ENCODE measurements at places on chromosomes 5 and 9.

- DNase-seq, result no peak
Observed at GRCh38 chr5:33272288-33272687, 168.5 kb upstream of the TARS1 start.

GRCh38 chr5:36685631-36686288 is 79.4 kb downstream of the SLC1A3 start:
- DNase-seq, result no peak

GRCh38 chr9:89274838-89275237 is 36.2 kb upstream of the CKS2 start:
- no peak for DNase-seq

GRCh38 chr5:169303119-169303515 is 2.2 kb upstream of the SLIT3 start:
- DNase-seq, result no peak

GRCh38 chr5:9562141-9562540 is 16.3 kb upstream of the SEMA5A start:
- DNase-seq, result no peak

DNA sequence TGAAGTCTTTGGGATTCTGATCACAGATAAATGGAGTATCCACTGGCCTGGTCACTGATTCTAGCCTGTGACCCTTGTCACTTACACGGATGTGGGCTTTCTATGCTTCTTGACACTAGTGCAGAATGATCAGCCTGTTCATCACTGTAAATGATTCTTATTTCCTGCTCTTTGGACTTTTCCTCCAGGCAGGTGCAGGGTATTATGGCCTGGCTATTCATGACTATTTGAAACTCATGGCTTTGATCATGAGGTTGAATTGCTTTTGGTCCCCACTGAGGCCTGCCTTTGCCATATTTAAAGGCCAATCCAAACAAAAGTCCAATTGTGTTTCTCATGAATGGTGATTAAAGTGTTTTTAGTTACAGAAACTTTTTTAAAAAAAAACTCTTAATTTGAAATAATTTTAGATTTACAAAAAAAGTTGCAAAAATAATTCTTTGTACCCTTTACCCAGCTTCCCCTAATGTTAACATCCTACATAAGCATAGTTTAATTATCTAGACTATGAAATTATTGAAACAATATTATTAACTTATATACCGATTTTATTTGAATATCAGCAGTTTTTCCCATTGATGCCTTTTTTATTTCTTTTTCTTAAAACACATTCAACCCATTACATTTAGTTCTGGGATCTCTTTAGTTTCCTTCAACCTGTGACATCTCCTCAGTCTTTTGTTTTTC is 68.1 kb downstream of the GALNT10 start:
- no peak for DNase-seq

GRCh38 chr5:107518616-107519015 is 152.1 kb downstream of the EFNA5 start:
- DNase-seq, result no peak

DNA sequence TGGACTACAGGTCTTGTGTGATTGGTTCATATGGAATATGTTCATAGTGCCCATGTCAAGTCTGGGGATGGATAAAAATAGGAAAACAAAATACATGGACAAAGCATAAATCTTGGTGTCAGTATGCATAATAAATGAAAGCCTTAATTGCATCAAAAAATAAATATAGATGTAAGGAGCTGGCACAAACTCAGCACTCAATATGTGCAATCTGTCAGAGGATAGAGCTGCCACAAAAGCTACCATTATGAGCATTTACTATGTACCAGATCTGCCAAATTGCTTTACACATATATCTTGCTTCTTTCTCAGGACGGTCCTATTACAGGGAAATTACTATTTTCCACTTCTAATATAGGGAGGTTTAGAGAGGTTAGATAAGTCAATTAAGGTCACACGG is 18.2 kb upstream of the TMED7 start:
- no peak for DNase-seq

DNA sequence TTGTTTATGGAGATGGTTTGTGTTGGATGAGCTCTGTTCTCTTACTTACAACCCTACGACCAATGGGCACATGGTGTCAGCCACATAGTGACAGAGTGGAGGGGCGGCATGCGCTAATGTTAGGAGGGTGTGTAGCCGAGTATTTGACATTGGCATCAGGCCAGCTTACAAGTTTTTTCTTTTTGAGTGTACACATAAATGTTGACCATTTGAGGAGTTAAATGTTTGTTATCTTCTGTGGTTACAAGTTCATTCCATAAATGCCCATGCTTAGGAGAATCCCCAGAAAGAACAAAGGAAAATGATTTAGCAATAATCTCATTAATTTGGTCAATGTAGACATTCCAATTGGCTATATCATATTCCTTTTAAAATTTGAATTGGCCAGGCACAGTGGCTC is 180.1 kb upstream of the ELL2 start:
- no peak for DNase-seq

DNA sequence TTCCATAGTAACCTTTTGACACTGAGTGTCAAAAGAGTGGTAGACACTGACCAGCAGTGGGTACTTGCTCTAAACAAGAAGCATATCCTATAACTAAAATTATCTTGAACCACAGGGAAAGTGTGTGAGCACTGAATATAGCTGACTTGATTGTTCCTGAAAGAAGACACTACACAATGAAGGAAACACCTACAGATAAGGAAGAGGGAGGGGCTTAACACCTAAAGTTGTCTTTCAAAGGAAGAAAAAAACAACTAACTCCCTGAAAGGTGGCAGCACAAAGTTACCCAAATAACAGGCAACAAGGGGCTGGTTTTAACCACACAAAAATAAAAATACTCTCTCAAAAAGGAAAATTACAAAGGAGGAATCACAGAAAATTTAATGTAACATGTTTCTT is 6.6 kb downstream of the ELAVL2 start:
- DNase-seq, result no peak

- DNase-seq, result no peak
Observed at GRCh38 chr5:166906991-166907713, 1384.3 kb upstream of the WWC1 start.

GRCh38 chr5:155004138-155004744 is 9.3 kb upstream of the KIF4B start:
- no peak for DNase-seq

GRCh38 chr5:161302559-161302958 is 244.0 kb downstream of the GABRB2 start:
- no peak for DNase-seq

DNA sequence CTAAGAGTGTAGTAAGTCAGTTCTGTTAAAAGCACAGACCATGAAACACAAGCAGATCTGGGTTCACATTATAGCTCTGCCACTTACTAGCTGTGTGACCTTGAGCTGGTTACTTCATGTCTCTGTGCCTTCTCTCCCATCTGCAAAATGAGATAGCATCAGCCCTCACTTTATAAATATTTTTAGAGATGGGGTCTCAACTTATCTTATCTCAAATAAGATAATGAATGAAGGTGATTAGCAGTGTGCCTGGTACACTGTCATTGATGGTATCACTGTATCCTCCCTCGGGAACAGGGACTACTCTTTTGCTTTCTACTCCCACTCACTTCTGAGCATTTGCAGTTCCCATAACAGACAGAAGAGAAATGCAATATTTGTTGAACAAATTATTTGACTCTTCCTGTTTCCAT is 52.4 kb downstream of the GALNT10 start:
- no peak for DNase-seq

DNA sequence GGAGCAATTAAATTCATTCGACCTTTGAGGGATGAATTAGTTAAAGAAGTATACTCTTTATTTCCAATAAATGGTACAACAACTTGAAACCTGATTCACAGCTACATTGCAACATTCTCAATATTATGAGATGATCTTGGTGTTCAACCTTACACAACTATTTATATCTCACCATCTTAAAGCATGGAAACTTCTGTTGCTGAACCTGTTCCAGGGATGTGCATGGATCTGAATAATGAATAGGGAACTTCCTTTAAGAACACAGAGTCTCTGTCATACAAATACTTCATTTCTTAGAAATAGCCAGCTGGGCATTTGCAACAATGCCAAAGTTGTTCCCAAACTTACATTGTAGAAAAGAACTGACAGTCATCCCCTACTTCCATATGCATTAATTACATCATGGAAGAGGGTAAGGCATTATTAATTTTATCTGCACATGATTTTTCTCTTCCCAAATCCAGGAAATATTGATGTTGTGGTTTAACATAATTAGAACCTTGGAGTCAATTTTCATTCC is 39.8 kb upstream of the CCDC112 start:
- no peak for DNase-seq

- DNase-seq, result no peak
Observed at GRCh38 chr5:1834022-1834551, 32.9 kb downstream of the NDUFS6 start.

DNA sequence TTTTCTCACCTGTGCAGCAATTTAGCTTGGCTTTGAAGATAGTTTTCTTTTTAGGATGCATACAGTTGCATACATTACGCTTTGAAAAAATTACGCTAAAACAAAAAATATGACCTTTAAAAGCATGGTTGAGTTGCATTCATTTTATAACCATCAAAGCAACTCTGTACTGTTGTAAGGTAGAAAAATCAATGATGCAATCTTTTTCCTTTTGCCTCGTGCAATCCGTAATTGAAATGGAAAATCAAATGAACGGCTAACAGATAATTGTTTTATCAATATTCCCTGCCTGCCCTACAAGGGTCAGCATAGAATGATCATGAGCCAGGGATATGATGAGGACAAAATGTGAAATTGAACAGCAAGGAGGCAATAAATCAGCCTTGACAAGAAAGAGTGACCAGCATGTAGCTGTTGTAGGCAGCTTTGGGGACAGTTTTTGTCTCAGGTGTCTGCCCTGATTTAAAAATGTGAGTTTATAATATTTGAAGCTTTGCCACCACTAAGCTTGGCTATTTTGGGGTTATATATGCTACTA is 98.2 kb downstream of the PBX3 start:
- no peak for DNase-seq

- peak; percentile 2 for DNase-seq
Observed at GRCh38 chr5:168642019-168642418, 62.9 kb upstream of the PANK3 start.

DNA sequence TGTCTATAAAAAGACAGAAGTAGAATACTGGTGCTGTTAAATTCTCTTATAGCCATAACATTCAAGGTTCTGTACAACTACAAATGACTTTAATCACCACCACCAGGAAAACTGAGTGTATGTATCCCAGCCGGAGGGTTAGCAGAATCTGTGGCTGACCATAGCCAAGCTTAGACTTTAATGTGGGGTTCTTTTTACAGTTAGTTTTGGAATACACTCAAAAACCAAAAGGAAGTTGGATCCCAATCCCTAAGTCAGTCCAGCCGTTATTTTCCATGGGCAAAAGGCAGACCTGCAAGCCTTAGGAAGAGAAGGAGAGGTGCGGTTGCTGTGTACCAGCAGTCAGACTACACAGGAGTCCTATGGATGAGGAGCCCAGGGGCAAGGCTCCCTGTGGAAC is 179.8 kb downstream of the ENC1 start:
- DNase-seq, result no peak

DNA sequence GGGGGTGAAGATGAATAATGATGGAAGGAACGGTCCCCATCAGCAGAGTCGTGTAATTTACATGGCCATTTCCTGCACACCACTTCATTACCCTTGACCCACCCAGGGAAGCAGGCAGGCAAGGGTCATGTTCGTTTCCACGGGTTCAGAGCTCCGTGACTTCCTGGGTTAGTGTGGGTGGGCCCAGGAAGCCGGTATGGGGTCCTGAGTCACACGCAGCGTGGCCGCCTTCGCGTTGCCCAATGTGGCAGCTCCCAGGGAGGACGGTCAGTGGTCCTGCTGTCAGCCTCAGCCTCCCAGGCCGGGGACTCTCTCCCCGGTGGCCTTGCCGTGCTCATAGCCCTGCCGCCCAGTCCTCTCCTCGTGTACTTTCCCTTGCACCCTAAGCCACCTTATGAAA is 5.1 kb upstream of the TERT start:
- no peak for DNase-seq

DNA sequence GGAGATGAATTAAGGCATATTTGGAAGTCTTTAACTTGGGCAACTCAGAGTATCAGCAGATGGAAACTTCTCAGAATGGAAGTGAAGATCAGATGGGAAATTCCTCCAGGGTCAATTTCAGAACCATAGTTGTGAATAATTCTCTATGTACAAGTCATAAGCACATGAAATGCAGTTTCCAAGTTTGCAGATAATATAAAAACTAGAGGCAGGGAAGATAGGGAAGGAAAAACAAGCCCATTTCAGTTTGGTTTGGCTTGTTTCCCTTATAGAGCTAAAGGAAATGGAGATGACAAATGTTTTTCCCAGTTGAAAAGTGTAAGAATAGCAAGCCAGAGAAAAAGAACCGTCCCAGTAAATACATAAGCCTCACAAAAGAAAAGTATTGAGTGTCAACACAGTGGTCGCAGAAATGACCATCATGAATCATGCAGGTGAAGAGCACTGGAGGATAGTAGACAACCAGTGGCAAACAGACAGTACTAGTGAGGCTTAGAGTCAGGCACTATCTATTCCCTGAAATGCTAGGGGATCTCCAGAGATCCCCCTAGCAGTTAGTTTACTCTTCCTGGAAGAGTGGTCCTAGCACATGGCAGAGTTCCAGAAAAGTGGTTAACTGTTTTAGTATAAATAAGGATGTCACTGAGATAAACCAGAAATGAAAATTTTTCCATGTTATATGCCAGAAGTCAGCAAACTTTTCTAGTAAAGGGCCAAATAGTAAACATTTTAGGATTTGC is 245.9 kb downstream of the SAXO1 start:
- DNase-seq, result no peak

DNA sequence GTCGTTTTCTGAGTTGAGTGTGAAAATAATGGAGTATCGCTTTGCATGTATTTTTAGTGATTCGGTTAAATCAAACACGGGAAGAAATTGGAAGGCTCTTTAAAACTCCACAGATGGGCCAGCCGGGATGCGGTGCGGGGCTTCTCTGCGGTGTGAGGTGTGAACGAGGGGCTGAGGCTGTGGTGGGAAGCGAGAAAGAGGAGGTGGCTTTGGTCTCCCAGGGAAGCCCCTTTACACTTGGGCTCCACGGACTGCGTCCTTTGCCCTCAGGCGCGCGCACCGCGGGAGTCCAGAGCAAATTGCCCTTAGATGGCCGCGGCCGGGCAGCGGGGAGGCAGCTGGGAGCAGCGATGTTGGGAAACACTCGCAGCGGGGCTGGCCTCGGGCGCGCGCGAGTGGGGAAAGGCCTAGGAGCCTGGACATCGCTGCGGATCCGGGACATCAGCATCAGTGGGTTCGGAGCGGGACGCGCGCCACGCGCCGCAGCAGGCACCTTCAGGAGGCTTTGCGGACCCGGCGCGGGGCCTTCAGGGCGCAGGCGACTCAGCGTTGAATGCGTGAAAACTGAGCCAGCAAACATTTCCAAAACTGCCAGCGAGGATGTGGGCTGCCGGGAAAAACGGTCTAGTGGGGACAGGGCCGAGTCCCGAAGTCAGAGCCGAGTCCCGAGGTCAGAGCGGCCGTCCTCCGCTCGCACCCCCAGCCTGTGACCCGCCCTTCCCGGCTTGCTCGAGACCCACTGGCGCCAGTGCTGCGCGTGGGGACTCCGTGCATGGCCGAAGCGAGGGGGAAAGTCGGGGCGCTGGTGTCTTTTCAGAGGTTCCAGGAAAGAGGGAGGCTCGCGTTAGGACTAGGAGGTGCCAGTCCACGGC is 6.5 kb downstream of the IRX1 start:
- DNase-seq, result no peak

- DNase-seq, result no peak
Observed at GRCh38 chr9:131677444-131678180, 62.3 kb downstream of the RAPGEF1 start.

All from NCI-H1105 (cell line).